ENCODE measurements at places on chromosomes 7 and 10.

DNA sequence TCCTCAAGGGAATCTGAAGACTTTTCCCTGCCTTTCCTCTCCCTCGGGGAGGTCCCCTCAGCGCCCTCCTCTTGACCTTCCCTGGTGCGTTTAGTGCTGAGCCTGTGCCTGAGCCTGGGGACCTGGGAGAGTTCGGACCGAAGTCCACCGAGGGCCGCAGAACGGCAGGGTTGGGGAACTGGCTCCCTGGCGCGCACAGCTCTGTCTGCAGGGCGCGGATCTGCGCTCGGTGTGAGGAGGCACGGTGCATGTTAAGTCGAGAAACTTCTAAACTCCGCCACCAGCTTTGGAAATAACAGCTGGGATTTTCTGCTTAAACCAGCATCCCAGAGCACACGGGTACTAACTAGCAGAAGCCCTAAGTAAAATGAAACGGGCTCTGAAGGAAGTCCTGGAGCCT, 44.2 kb upstream of the SLC29A4 start:
- no peak for DNase-seq

GRCh38 chr10:71727105-71727737, 7.6 kb upstream of the C10orf105 start:
- DNase-seq, result no peak

- DNase-seq, result no peak
Measured at GRCh38 chr7:123784263-123784662, 35.5 kb upstream of the WASL start.

DNA sequence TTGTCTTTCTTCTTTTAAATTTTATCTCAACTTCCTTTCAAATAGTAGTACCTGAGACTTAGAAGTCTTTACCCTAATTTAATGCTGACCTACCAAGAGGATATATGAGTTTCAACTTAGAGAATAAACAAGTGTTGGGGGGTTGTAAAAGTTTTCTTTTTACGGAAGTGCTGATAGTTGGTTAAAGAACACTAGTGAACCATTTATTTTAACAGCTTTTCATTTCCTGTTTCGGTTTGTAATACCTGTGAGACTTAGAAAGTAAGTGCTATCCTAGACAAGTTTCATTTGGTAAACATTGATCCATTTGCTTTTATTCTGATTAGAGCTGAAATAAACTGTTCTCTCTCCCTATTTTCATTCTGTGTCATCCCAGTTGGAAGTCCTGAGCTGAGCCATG, 683.1 kb upstream of the SORCS1 start:
- DNase-seq, result no peak

DNA sequence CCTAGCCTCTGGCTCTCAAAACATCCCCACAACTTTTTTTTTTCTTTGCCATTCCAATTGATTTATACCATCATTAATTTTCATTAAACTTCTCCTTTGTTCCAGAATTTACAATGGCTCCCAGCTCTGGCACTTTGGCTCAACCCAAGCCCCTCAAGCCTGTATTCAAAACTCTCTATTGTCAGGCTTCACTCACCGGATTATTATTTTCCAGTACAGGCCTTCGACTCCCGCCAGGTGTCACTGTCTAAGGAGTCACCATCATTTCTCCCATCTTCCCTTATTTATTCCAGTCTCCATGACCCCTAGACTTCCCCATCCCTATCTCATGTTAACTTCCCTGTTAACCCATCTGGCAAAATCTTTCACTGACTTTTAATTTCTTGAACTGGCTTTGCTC, 67.8 kb downstream of the HIPK2 start:
- DNase-seq, result no peak

GRCh38 chr10:75061709-75062505, 49.5 kb upstream of the SAMD8 start:
- DNase-seq, result no peak

DNA sequence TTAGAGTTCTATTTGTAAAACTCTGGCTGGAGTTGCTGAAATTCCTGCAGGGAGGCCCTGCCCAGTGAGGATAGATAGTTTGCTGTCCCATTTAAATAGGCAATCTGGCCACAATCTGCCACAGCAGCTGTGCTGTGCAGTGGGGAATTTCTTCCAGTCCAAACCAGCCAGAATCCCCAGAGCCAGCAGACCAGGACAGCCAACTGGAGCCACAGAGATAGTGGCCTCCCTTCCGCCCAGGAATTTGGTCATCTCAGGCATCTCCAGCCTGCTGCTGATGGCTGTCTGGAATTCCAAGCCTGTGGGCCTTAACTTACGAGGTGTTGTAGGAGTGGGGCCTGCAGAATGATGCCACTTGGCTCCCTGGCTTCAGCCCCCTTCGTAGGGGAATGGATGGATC, 643.4 kb downstream of the DNAJB9 start:
- DNase-seq, result no peak

DNA sequence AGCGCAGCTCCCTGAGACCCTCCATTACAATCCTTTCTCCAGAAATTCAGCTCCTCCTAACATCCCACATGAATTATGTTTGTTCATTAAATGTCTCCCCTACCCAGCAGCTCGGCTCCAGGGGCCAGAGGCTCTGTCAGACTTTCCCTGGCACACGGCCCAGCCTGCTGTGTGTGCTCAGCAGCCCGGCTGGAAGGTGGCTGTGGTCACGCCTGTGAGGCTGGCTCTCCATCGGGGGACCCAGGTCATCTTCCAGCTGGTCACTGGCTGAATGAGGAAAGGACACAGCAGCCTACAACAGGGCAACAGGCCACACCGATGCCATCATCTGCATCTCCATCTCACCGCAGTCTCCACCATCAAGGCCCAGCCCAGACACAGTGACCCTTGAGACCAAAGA, 219.8 kb downstream of the MAD1L1 start:
- DNase-seq, result no peak

DNA sequence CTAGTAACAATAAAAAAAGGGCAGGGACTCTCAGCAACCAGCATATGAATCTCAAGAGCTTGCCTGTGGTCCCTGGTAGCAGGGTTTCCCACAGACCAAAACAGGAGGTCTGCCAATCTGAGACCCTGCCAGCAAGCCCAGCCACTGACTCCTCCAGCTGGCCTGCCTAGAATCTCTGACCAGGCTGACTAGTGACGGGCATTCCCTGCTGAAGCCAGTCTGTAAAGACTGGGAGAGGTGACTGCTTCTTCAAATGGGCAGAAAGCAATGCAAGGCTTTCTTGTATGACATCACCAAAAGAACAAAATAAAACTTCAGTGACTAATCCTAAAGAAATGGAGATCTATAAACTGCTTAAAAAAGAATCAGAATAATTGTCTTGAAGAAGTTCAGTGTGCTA, 249.4 kb downstream of the TCF7L2 start:
- no peak for DNase-seq

- no peak for DNase-seq
Measured at GRCh38 chr10:30756896-30757295, 127.3 kb upstream of the LYZL2 start.

GRCh38 chr10:55500931-55501559, 700.0 kb upstream of the PCDH15 start:
- no peak for DNase-seq

DNA sequence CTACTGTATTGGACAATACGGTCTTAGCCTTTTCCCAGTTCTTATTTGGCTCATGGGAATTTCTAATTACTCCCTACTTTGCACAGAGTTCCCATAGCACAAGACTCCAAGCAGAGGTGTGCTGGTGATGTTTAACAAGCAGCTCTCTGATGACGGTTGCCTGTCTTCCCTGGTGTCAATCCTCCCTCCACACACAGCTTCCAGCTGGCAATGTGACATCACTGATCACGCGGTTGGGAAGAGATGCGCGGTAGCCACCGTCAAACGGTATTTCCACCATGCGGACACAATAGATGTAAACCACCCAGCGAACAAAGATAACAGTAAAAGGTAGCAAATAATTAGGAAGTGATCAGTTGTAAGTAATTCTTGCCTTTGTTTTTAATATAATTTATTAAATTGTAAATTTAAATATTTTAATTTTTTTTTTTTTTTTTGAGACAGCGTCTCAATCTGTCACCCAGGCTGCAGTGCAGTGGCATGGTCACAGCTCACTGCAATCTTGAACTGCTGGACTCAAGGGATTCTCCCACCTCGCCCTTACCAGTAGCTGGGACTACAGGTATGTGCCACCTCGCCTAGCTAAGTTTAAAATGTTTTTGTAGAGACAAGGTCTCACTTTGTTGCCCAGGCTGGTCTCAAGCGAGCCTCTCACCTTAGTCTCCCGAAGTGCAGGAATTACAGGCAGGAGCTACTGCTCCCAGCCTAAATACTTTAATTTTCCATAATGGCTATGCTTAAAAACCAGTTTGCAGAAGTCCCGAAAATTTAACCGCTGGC, 36.3 kb upstream of the IL15RA start:
- no peak for DNase-seq

DNA sequence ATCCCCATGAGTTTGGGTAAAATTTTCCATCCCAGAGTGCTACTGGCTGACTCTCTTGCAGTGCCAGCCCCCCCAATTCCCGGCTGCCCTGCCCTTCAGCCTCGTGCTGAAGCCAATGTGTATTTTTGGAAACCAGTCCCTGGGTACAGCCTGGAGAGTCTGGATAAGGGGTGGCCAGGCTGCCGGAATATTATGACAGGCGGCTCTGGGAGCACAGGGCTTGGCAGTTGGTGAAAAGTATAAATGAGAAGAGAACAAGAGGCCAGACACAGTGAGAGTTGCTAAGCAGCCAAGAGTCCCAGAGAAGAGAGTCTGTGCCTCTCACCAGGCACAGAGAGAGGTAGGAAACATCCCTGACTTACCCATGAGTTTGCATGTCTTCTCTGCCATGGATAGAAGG, 53.6 kb downstream of the TMEM130 start:
- no peak for DNase-seq

GRCh38 chr7:128209229-128210035, 31.6 kb upstream of the LEP start:
- no peak for DNase-seq

Measured in cortex of kidney (tissue), 1 donor.